ENCODE measurements at places on chromosomes 12 and 14. TPM values are rescaled to one million over a fixed set of nuclear protein-coding genes. Genes with fewer than 3 reads are reported as not detected.
A peak's percentile ranks its signal among the peaks of the same experiment; 100 is the strongest.

DNA sequence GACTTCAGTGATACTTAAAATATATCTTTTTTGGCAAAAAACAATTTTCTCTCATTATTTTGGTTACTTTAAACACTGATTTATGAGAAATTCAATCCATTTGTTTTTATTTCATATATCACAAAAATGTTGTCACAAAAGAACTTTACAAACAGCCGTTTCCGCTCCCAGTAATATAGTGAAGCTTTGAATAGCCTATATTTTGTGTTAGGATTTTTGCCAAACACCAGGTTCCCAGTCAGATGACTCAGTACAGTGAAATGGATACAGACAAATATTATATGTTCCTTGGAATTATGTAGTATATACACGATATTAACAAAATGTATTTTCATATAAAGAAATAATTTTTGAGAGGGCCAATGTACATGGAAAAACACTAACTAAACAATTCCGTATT, 411.1 kb downstream of the CCER1 start:
- no peak for DNase-seq
- H3K27ac ChIP-seq = no peak overlapping the region
- H3K4me1 ChIP-seq = no peaks in the 10 kb centered on the region

DNA sequence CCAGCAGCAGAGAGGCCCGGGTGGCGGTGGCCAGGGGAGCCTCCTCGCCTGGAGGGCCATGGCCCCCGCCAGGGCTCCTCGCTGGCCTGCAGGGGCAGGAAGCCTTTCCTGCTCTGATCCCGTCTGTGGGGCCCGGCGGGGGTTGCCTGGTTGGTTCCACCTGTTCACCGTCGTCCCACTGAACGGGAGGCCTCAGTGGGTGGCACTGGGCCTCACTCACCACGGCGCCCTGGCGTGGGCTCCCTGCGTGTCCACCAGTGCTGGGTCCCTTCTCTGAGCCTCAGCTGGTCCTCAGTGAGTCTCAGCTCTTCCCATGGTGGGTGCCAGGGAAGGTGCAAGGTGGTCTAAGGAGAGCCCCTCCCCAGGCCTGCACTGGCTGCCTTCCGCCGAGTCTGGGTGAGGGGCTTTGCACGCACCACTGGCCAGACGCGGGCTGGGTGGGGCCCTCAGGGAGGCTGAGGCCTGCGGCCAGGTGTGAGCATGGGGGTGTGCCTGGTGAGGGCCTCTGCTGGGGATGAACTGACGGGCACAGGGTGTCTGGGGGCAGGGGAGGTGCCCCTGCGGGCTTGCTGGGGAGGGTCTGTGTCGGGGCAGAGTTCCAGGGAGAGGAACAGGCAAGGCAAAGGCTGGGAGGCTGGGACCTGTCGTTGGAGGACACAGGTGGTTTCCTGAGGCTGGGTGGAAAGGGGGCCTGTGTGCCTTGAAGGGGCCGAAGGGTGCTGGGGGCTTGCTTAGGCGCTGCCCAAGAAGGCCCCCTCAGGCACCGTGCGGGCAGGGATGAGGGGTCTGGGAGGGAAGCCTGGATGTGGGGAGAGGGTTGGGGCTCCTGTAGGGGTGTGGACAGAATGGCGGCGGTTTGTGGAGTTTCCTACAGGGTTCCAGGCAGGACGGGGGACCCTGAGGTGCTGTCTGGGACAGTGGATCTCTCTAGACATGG, 339.8 kb downstream of the TMEM121 start:
- H3K27me3 ChIP-seq = no peaks in the 10 kb centered on the region
- no peaks in the 10 kb centered on the region for H3K36me3 ChIP-seq
- DNase-seq = peak; percentile 20
- no peak overlapping the region for H3K27ac ChIP-seq
- no peak overlapping the region for H3K4me3 ChIP-seq

KRT72 gene
- polyA plus RNA-seq = not detected

GRCh38 chr14:77485256-77485655, 13.4 kb downstream of the ISM2 start:
- H3K4me3 ChIP-seq = no peak overlapping the region
- H3K4me1 ChIP-seq = no peaks in the 10 kb centered on the region
- no peak for DNase-seq
- H3K27ac ChIP-seq = no peak overlapping the region
- H3K27me3 ChIP-seq = no peaks in the 10 kb centered on the region

OR4E2 gene
- not detected for polyA plus RNA-seq

DNA sequence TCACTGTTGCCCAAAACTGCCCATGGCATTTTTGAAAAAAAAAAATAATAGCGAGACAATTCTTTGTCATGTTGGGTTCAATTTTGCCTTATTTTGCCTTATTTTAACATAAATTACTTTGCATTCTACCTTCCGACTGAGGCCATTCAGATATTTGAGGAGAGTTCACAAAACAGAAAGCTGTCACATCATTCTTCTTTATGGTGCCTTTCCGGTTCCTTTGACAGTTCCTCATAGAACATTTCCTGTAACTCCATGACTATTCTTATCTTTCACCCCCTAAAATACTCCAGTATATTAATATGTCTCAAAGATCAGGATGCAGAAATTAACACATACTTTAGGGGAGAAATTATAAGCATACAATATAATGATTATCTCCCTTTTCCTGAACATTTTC, 476.7 kb downstream of the NOVA1 start:
- no peak for DNase-seq
- no peaks in the 10 kb centered on the region for H3K27me3 ChIP-seq
- H3K4me3 ChIP-seq = no peak overlapping the region
- no peaks in the 10 kb centered on the region for H3K4me1 ChIP-seq
- H3K27ac ChIP-seq = no peak overlapping the region

DNA sequence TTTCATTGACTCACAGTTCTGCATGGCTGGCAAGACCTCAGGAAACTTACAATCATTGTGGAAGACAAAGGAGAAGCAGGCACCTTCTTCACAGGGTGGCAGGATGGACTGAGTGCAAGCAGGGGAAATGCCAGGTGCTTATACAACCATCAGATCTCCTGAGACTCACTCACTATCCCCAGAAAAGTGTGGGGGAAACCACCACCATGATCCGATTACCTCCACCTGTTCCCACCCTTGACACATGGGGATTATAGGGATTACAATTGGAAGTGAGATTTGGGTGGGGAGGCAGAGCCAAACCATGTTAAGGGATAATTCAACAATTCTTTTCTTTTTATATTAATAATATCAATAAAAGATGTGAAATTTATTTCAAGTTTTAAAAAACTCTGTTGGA, 34.1 kb downstream of the CNTN1 start:
- no peaks in the 10 kb centered on the region for H3K36me3 ChIP-seq
- H3K4me3 ChIP-seq = no peak overlapping the region
- DNase-seq = no peak
- no peaks in the 10 kb centered on the region for H3K4me1 ChIP-seq
- H3K27me3 ChIP-seq = no peaks in the 10 kb centered on the region

SLC41A2 gene
- polyA plus RNA-seq = 0.08 TPM

ASCL1 gene
- not detected for polyA plus RNA-seq

ASPG gene
- polyA plus RNA-seq = not detected

DNA sequence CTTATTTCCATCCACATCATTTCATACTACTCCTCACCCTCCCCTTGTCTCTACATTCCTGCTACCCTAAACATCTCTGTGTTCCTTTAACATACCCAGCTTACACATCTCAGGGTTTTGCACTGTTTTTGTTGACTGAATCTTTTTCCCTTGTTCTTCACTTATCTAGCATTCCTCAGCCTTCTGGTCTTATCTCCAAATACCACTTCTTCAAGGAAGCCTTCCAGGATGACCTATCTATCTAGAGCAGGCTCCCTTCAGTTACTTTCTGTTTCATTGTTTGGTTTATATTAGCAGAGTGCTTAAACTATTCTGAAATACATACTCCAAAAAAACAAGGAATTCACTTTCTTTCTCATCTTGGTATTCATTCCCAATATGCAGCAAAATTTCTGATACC, 353.1 kb downstream of the NAV3 start:
- H3K36me3 ChIP-seq = no peaks in the 10 kb centered on the region
- DNase-seq = no peak
- H3K27ac ChIP-seq = no peak overlapping the region
- no peaks in the 10 kb centered on the region for H3K27me3 ChIP-seq

DNA sequence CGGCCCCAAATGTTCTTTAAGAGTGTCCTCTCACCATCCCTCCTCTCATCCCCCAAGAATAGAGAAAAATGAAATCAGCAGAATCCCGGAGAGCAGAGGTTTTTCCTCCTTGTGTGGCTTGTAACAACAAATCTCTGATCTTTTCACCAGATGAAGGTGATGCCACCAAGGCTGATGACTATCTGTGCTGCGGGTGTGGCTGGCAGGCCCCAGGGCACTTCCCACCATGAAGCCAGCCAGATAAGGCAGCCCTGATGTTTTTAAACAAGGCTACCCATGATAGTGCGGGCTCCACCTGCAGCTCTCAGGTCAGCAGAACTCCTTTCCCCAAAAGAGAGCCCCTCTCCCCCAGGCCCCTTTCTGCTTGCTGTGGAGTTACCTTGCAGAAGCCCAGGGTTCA, 58.0 kb upstream of the PARP11 start:
- no peaks in the 10 kb centered on the region for H3K27me3 ChIP-seq
- no peaks in the 10 kb centered on the region for H3K4me1 ChIP-seq
- no peak overlapping the region for H3K4me3 ChIP-seq

DNA sequence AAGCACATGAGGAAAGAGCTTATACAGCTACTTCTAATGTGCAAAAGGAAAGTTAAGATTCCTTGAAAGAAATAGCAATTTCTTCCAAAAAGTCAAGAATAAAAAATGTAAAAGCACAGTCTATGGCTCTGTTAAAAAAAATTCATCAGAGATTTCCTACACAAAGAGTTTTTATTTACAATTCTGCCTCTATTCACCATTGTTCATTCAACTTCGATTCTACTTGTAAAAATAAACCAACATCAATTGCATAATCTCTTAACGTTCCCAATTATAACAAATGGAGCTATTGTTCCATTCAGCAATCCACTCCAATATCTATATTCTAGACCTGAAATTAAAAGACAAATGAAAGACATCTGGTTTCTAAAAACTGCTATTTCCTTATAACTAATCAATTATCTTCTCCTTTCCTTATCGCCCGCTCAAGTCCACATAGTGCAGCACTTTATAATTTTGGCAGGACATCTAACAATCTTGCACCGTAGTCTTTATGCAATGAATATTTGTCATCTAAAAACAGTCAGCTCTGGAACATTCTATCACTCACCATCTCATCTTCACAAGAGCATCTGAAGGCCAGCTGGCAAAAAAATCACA, 6.2 kb downstream of the EIF2S3B start:
- DNase-seq = no peak
- H3K27me3 ChIP-seq = no peaks in the 10 kb centered on the region
- no peaks in the 10 kb centered on the region for H3K36me3 ChIP-seq
- no peaks in the 10 kb centered on the region for H3K4me1 ChIP-seq
- no peak overlapping the region for H3K4me3 ChIP-seq

GRCh38 chr12:52291267-52291935, at the start of gene KRT81:
TSS of gene KRT81 (minus strand) at chr12:52291534. CDS start at chr12:52291465, 69 bp downstream.
- H3K36me3 ChIP-seq = no peaks in the 10 kb centered on the region
- DNase-seq = no peak
- H3K4me1 ChIP-seq = no peaks in the 10 kb centered on the region
- H3K4me3 ChIP-seq = no peak within 1 kb of the TSS

- no peak for DNase-seq
- H3K4me1 ChIP-seq = no peaks in the 10 kb centered on the region
- no peak overlapping the region for H3K27ac ChIP-seq
- no peaks in the 10 kb centered on the region for H3K27me3 ChIP-seq
- H3K36me3 ChIP-seq = no peaks in the 10 kb centered on the region
- H3K4me3 ChIP-seq = no peak overlapping the region
These were observed 23.3 kb upstream of the STYK1 start for GRCh38 chr12:10697156-10697555.

RPL10L gene
- polyA plus RNA-seq = not detected

NINJ2 gene
- polyA plus RNA-seq = 8.8 TPM

RFX4 gene
- not detected for polyA plus RNA-seq

ENDOU gene
- polyA plus RNA-seq = not detected

GRCh38 chr14:49447540-49448107, 138.6 kb downstream of the RPS29 start:
- H3K27me3 ChIP-seq = no peaks in the 10 kb centered on the region
- H3K4me3 ChIP-seq = no peak overlapping the region
- no peaks in the 10 kb centered on the region for H3K4me1 ChIP-seq
- no peaks in the 10 kb centered on the region for H3K36me3 ChIP-seq
- no peak for DNase-seq

BDKRB2 gene
- polyA plus RNA-seq = not detected

OTX2 gene
- polyA plus RNA-seq = not detected

- no peak for DNase-seq
- H3K36me3 ChIP-seq = no peaks in the 10 kb centered on the region
- H3K4me1 ChIP-seq = no peaks in the 10 kb centered on the region
- H3K27ac ChIP-seq = no peak overlapping the region
- no peak overlapping the region for H3K4me3 ChIP-seq
- no peaks in the 10 kb centered on the region for H3K27me3 ChIP-seq
These were observed 325.8 kb downstream of the RPL10L start for GRCh38 chr14:46325777-46326176.

DNA sequence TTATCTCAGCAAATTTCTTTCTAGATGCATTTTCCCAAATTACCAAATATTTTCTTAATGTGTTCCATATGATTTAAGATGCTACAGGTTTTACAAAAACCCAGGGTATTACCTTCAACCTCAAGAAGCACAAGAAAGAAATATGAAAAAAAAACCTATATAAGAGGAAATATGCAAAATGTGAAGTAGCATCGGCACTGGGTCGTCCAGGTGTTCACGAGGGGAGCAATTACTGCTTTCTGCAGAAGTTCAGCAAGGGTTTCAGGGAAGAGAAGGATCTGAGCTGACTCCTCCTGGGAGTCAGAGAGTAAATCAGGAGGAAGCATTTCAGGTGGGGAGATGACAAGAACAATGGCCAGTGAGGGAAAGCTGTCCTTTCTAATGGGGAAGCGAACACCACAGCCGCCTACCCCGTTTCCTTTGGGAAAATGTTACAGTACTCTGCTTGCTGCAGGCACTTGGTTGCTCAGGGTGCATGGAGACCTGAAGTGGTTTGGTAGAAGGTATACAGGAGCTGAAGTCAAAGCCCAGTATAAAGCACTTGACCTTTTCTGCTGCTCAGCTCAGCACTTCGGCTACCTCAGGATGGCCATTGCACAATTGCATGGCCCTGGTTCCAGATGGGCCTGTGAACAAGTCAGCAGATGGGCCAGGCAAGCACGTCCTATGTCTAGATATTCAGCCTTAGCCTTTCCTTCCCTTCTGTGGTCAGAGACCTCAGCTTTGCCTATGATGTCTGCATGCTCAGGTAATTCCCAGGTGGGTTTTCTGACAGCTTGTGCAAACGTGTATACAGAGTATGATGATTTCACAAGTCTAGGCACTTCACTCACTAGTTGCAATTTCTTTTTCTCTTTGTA, 155.6 kb downstream of the PAX9 start:
- no peaks in the 10 kb centered on the region for H3K4me1 ChIP-seq
- no peak for DNase-seq
- H3K36me3 ChIP-seq = no peaks in the 10 kb centered on the region
- no peak overlapping the region for H3K4me3 ChIP-seq

MEG3 gene
- polyA plus RNA-seq = not detected

RPS6KA5 gene
- polyA plus RNA-seq = 17.7 TPM

POTEG gene
- not detected for polyA plus RNA-seq

GRCh38 chr12:58528271-58528670, 392.0 kb downstream of the LRIG3 start:
- no peaks in the 10 kb centered on the region for H3K4me1 ChIP-seq
- no peak for DNase-seq
- no peak overlapping the region for H3K4me3 ChIP-seq
- H3K27me3 ChIP-seq = no peaks in the 10 kb centered on the region

GRCh38 chr12:122951406-122951805, 14.9 kb downstream of the ABCB9 start:
- no peaks in the 10 kb centered on the region for H3K36me3 ChIP-seq
- H3K4me3 ChIP-seq = no peak overlapping the region
- H3K27ac ChIP-seq = no peak overlapping the region
- H3K4me1 ChIP-seq = no peaks in the 10 kb centered on the region
- H3K27me3 ChIP-seq = no peaks in the 10 kb centered on the region

CLEC1A gene
- not detected for polyA plus RNA-seq

MTHFD1 gene
- 34.2 TPM for polyA plus RNA-seq

SMIM41 gene
- not detected for polyA plus RNA-seq

KSR2 gene
- not detected for polyA plus RNA-seq

TTC6 gene
- polyA plus RNA-seq = not detected

NRIP2 gene
- polyA plus RNA-seq = 2.0 TPM

All from naive thymus-derived CD4-positive, alpha-beta T cell (primary cell).